ENCODE measurements at places on chromosomes 5 and 9.
A peak's percentile ranks its signal among the peaks of the same experiment; 100 is the strongest.

GRCh38 chr9:127450243-127450760 lies 904 bp downstream of the RPL12 start:
- no peak for DNase-seq

DNA sequence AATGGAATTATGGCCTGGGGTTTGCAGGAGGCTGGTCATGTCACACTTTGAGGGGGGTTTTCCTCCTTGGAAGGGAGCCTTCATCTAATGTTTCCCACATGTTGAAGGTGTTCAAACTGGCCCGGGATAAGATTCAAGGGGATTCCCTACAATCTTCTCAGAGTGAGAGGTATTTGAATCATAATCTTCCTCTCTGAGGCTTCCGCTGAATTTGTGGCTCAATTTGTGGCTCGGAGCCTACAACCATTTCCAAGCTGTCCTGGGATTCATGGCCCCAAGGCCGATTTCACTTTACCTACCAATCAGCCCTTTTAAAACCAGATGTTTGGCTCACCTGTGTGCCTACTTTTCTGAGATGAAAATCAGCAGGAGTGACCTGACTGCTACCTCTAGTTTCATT lies 3.9 kb downstream of the TNC start:
- no peak for DNase-seq

GRCh38 chr5:79840084-79840990 lies 150.7 kb downstream of the CMYA5 start:
- DNase-seq = no peak

- no peak for DNase-seq
Measured at GRCh38 chr5:135706474-135706873, 127.7 kb upstream of the CXCL14 start.

GRCh38 chr9:105656131-105656921 lies 5.9 kb upstream of the TAL2 start:
- no peak for DNase-seq

DNA sequence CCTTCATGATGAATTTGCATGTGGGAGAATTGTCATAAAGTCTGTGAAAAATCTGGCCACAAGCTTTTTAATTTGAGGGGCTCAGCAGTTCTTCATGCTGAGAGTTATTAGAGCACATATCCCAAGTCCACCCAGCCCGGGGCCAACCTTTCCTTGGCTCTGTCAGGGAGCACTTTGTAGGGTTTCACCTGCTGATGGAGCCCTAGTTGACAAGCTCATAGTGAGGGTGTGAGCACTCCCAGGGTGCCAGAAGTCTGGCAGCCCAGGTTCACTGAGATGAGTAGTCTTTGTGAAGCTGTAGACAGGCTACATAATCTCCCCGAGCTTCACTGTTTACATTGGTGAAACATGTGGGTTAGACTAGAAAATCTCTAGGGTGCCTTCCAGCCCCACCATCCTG lies 97.2 kb upstream of the NREP start:
- no peak for DNase-seq

GRCh38 chr9:115651461-115651860 lies 502.1 kb upstream of the PAPPA start:
- no peak for DNase-seq

DNA sequence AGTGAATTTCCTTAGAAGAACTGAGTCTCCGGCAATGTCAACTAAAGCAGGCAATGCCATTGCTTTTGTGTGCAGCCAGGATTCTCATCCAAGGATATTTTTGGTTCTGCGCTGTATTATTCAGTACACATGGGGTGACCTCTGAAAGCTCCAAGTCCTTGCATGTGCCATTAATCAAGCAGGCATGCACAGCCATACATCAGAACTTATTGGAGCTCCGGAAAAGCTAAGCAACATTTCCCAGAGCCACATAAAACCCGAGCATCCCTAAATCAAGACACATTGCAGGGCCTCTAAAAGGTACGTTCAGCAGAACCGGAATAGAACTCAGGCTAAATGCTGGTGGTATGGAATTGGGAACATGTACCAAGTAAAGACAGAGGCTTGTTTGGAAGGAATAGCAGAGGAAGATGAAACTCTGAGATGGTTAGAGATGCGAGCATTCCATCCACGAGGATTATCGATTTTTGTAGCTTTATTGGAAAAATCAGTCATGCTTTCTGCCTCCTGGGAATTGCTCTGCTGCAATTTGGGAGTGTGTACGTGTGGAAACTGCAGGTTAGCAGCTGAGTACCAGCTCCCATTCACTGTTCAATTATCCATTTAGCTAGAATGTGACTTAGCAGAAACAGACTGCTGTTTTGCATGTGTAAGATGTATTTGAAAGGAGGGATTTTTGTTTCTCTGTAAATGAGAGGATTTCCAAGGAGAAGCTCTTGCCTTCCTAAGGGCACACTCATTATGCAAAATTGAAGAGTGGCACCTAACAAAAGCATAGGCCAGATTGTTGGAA lies 143.7 kb upstream of the WWC1 start:
- DNase-seq = no peak

DNA sequence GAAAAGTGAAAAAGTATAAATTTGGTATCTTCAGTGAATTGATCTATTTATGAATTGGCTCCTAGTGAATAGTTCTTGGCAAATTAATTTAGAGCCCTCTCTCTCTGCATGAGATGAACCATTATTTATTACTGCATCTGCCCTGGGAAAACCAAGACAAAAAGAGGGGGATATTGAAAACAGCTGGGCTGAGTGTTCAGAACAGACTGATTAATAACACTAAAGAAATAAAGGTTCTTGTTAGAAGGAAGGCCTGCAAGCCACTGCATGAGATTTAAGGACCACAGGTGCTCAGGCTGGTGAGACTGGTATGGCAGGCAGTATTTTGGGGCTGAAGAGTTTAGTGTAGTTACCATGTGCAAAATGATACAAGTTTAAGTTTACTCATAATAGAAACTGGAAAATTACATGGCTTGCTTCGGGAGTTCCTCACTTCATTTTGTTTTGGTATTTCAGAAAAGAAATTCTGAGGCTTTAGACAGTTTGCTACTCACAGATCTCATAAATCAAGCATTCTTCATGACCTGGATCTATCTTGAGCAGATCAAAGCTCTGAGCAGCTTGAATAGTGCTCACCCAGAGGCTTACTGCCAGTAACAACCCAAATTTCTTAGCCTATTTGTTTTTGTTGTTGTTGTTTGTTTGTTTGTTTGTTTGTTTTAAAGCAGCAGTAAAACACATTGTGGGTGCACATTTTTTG lies 56.1 kb downstream of the KIAA1958 start:
- DNase-seq = no peak

GRCh38 chr9:5425006-5425628 lies 12.6 kb downstream of the PLGRKT start:
- peak; percentile 55 for DNase-seq

- DNase-seq = no peak
Measured at GRCh38 chr9:135570456-135570855, 8.9 kb downstream of the PAEP start.

- no peak for DNase-seq
Measured at GRCh38 chr5:79546782-79547428, 33.0 kb upstream of the HOMER1 start.

GRCh38 chr5:173926359-173926758 lies 38.2 kb downstream of the CPEB4 start:
- DNase-seq = no peak

DNA sequence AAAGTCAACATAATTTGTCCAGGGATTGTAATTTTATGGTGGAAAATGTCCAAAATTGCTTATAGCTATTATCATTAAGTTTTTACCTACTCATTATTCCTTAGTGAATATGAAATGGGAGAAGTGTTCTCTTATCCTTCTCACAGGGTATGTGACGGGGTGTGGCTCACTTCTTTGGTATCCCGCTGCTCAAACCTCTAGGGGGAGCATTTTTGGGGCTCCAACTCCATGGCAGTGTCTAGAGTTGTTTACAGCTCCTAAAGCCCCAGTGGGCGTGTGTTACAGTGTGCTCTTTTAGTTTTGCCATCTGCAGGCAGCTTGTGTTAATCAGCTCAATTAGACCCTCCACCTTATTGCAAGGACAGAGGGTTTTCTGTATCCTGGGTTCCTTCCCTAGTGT lies 89.4 kb downstream of the CDKN2A start:
- no peak for DNase-seq

DNA sequence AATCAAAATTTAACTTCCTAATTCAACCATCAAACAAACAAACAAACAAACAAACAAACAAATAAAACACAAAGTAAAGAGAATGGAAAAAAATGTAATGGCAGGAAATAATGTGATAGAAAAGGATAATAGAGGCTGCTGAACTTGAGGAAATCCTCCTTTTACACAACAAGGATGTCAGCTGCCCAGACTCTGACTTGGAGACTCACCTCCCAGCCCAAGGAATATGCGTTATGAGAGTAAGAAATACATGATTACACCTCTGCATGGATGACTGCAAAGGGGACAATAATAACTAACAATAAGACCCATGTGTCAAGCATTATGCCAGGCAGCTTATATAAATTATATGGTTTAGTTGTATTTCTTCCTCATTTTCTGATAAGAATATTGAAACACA lies 46.6 kb upstream of the JAK2 start:
- DNase-seq = no peak

DNA sequence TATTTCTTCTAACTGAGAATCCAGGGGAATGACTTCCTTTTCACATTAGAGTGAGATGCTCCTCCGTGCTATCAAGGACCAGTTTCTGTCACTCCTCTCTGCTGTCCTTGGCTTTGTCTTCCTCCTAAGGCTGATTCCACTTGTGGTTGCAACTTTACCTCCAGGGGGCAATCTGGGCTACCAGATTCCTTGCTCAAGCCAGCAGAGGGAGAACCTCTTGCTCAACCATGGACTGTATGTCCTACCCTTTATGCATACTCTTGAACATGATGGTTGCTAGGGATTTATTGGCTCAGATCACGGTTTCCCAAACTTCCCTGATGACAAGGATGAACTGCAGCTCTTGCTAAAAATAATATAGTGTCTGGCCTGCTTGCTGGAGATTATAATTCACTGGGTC lies 24.0 kb downstream of the NNT start:
- DNase-seq = peak; percentile 33

GRCh38 chr5:33769196-33769595 lies 122.6 kb downstream of the ADAMTS12 start:
- DNase-seq = no peak

DNA sequence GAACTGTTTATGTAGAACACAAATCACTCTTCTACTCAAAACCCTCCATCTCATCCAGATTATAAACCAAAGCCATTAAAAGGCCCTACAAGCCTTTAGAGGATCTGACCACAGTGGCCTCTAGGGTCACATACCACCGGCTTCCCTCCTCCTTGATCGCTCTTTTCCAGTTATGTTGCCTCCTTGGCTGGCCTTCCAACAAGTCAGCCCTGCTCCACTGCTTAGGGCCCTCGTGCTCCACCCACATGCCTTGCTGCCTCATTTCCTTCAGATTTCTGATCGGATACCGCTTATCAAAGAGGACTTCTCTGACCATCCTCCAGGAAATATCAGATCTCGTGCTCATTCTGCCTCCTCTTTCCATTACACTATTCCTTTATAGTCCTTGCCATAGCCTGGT lies 139.4 kb upstream of the RAI14 start:
- DNase-seq = no peak

DNA sequence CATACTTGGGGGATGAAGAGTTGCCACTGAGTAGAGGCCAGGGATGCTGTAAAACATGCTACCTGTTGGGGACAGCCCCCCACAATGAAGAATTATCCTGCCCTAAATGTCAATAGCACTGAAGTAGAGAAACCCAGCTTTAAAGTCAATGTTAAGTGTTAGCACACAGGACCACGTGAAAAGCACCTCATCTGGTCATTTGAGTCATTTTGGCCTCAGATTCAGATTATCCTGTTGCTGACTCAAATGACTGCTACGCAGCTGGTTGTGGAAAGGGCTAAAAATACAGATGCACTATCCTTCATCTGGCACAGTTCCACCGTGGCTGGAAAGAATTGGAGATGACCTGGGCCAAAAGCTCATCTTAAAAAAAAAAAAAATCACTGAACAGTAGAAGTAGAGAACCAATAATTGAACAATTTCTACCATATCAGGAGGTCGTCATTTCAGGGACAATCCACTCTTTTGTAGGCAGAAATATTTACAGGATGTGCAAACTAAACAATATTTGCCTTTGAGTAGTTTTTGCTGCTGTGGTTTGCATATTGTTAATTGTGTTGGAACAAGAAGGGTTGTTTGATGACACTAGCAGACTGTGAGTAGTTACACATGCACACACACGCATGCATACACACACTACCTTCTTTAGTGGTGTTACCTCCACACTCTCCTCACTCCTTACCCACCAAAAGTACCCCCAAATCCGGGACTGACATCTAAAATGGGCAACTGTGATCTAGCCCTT lies 195.3 kb upstream of the KLF9 start:
- DNase-seq = no peak
